ENCODE measurements at places on chromosomes 5 and 9. TPM values are rescaled to one million over a fixed set of nuclear protein-coding genes. Genes with fewer than 3 reads are reported as not detected.

DNA sequence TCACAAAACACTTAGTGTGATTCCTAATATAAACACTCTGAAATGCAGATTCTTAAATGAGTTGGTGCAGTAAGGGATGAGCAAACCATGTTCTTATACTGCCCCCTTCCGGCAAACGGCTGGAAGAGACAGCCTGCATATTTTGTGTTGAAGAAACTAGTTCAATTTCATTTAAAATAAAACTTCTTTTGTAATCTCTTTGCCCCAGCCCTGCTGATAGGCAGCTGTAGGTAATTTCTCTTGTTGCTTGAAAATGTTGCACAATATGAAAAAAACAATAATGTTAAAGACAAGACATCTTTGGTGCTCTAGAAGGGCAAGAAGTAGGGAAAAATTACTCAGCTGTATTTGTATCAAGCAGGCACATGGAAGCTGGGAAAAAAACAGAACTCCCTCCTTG is 89.7 kb upstream of the CCNG1 start:
- DNase-seq: peak; percentile 51

GRCh38 chr9:72917892-72918509 is 34.9 kb downstream of the ALDH1A1 start:
- DNase-seq: no peak

GRCh38 chr5:41735213-41735612 is 135.0 kb downstream of the OXCT1 start:
- DNase-seq: no peak

HAVCR2 gene
- 2.9 TPM for total RNA-seq

LHX6 gene
- 0.20 TPM for total RNA-seq
